Skeletal muscle cell (primary cell): ENCODE measurements at places on chromosomes 6 and 20.

DNA sequence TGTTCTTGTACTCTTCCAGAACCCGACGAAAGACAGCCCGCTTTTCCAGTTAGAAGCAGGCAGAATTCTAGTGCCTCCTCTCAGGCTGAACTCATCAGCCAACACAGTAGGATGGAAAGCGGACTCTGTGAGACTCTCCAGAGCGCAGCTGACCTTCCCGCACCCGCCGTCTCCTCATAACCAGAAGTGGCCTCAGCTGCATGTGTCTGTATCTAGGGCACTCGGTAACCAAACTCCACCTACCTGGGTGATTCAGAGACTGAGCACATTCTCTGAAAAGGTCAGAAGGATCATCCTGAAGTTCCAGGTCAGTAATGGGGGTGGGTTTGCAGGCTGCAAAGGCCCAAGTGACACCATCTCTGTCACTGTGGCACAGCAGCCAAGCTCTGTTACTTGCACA, 66.7 kb upstream of the NFATC2 start:
- no peak for DNase-seq

DNA sequence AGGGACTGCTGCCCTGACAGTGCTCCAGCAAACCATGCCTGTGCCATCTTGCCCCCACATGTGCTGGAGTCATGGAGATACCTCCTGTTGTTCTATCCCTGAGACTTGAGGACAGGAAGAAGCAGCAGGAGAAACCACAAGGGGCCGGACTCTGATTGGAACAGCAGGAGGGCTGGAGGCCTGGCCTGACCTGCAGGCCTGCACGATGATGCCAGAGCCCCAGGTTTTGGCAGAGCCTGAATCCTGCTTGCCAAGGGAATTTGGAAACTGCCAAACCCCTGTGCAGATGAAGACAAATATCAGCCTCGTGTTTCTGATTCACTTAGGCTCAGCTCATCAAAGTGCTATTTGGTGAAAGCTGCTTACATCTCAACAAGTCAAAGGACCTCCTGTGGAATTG, 177.6 kb downstream of the MAFB start:
- DNase-seq, result peak; percentile 45

GRCh38 chr6:150741633-150742200, 123.8 kb upstream of the MTHFD1L start:
- no peak for DNase-seq

DNA sequence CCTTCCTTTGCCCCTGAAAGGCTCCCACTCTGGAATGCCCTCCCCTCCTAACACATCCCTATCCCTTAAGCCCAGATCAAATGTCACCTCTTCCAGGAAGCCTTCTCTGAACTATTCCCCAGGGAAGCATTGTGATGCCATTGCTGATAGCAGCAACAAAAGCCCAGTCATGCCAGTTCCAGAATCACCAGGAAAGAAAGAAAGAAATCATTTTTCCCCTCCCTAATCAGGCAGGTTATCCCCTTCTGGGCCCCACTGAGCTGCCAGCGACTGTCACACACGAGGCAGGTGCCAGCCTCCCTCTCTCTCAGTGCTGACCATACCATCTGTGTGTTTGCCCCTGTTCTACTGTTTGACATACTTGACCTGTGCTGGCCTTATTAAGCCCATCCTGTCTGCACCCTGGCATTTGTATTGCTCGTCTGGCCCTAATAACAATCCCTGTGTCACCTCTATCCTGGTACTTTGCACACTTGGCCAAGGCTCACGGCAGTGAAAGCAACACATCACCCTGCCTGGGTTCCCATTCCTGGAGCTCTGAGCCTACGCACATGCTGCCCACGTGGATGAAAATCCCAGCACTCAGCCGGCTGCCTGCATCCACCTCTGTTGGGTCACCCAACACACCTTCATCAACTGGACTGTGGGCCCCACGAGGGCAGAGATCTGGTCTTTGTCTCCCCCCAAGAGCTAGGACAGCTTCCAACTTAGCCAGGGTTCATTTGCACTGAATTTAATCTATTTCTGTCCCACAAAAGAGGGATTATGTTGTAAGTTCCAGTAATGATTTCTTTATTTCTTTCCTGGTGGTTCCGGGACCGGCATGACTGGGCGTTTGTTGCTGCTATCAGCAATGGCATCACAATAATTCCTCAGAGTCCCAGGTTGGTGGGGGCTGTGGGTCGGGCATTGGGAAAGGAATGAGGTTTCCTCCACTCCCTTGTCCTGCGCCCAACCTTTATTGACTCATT, 5.3 kb upstream of the BPIFB1 start:
- DNase-seq, result no peak

- no peak for DNase-seq
These were observed 428.6 kb downstream of the HACE1 start for GRCh38 chr6:104431096-104431495.

DNA sequence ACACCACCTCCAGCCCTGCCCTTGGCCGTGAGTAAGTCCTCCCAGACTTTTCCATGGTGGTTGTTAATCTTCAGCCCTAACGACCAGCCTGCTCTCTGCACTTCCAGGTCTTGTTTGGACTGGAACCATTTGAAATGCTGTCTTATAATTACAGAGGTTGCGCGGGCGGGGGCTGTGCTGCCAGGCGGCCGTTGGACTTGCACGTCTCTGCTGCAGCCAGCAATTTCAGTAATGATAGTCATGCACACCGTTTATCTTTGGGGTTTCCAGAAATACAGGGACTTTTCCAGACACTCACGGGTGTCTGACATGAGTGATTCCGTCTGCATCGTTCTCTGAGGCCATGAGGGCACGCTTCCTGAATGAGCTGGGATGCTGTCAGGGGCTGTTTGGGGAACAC, 118.2 kb downstream of the BMP7 start:
- DNase-seq, result no peak

DNA sequence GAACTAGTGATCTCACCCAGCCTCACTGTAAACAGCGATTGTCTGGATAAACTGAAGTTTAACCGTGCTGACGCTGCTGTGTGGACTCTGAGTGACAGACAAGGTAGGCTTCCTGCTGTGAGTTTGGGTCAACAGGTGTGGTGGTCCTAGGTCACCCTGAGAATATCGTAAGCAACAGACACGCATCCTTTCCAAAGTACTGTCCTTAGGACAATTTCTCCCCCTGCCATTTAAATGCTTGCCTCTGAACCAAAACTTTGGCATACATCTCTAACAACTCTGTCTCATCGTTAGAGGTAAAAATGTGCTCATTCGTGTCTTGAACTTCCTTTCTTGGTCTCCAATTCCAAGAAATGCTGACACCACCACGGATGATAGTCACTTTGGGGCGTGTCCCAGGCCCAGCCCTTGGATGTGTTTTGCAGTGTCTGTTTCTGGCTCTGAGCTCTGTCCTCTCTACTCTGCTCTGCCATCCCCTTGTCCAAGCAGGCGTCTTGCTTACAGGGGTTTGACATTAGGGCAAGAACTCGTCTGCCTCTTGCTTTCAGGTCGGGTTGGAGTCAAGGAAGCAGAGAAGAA, 95.5 kb downstream of the EYA2 start:
- no peak for DNase-seq

GRCh38 chr6:47083586-47084047, 41.5 kb upstream of the ADGRF1 start:
- DNase-seq, result peak; percentile 77

DNA sequence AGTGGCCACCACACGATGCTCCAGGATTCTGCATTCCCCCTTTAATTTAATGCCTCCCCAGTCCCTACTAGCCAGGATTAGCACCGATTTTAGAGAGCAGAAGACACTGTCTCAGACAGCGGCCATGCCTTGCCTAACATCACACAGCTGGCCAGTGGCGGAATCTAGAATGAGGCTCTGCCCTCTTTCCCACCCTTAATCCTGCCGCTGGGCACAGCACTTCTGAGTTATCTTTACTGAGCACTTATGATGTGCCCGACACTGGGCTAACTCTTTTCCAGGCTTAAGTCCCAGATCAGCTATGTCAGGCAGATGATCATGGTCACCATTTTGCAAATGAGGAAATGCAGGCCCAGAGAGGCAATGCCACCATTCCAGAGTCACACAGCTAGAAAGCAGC, 5.6 kb upstream of the BPIFA2 start:
- DNase-seq, result no peak

- DNase-seq, result no peak
These were observed 30.9 kb downstream of the TMEM200A start for GRCh38 chr6:130396722-130397121.

- peak; percentile 84 for DNase-seq
These were observed 25.7 kb upstream of the TCFL5 start for GRCh38 chr20:62887152-62887859.

GRCh38 chr6:36821581-36822335, 17.5 kb downstream of the CPNE5 start:
- DNase-seq, result no peak

- DNase-seq, result no peak
These were observed 6.5 kb downstream of the RIPOR2 start for GRCh38 chr6:24929242-24929641.

DNA sequence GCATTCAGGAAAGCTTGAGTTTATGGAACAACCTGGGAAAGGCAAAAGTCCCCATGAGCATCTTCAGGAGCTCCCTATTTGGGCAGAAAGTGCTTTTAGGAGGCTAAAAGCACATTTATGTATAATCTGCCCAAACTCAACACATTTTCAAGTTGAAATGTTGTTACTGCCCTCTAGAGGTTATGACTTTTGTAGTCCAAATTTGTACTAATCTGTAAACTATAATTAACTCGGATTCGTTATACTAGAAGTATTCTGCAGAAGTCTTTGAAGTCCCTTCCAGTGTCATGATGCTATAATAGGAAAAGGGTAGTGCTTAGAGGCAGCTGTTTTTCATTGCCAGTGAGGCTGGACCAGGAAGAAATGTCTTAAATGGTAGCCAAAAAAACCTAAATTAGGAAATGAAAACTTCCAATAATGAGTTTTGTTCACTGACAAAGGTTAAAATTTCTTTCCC, 44.8 kb upstream of the EMILIN3 start:
- DNase-seq, result no peak

GRCh38 chr6:33744895-33745546, 1.7 kb downstream of the IP6K3 start:
- no peak for DNase-seq

- no peak for DNase-seq
These were observed 11.2 kb downstream of the CASS4 start for GRCh38 chr20:56423211-56423610.

DNA sequence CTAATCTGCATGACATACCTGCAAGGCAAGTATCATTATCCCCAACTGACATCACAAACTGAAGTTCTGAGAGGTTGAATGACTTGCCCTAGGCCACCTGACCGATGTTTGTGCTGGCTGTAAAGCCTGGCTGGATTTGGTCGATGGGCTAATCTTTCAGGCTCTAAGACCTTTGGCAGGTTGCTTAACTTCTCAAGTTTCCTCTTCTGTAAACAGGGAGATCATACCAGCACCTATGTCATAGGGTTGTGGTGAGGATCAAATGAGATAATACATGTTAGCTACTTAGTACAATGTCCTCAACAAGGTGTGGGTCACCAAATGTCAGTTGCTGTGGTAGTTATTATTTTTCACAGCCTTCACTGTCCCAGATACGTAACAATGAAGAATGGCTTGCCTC, 14.2 kb downstream of the ANKRD66 start:
- DNase-seq, result no peak

GRCh38 chr20:40866056-40866455, 162.6 kb upstream of the TOP1 start:
- DNase-seq, result no peak

GRCh38 chr6:27890445-27891319, 21.5 kb downstream of the OR2B2 start:
- DNase-seq, result peak; percentile 89

DNA sequence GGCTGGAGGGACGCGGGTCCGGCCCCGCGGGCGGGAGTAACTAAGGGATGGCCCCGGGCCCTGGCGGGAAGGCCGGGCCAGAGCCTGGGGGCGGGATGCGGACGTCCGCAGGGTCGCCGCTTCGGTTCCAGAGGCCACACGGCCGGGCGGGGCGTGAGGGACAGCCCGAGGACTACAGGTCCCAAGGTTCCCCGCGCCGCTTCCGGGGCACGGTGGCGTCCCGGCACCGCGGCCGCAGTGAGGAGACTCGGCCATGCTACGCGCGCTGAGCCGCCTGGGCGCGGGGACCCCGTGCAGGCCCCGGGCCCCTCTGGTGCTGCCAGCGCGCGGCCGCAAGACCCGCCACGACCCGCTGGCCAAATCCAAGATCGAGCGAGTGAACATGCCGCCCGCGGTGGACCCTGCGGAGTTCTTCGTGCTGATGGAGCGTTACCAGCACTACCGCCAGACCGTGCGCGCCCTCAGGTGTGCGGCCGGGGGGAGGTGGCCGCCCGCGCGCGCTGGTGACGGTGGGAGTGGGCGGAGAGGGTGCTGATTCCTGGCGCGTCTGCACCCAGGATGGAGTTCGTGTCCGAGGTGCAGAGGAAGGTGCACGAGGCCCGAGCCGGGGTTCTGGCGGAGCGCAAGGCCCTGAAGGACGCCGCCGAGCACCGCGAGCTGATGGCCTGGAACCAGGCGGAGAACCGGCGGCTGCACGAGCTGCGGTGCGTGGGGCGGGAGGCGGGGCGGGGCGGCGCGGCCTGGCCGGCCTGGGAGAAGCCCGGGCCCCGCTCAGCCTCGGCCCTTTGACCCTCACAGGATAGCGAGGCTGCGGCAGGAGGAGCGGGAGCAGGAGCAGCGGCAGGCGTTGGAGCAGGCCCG, at the start of gene MRPS26:
Gene MRPS26 (plus strand): TSS at position 237 of the 861 bp plus-strand sequence. CDS start 17 bp downstream, at position 254.
- DNase-seq, result peak; percentile 53

DNA sequence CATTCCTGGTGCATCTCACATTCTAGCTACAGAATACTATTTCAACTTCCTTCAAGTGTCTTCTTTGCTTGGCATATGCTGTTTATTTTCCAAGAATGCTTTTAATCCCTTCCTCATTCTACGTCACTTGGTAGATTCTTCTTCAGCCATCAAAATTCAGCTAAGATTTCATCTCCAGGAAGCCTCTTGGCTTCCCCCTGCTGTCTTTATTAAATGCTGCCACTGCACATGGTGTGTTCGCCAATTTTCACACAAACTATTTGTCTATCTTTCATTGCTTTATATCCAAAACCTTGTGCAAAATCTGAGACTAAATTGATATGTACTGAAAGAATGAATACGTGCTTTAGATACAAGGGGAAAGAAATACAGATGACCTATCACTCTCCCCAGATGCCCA, 253.0 kb downstream of the RFPL4B start:
- no peak for DNase-seq

GRCh38 chr6:8914700-8915099, 479.4 kb upstream of the SLC35B3 start:
- no peak for DNase-seq

- peak; percentile 60 for DNase-seq
These were observed 4.7 kb downstream of the CITED2 start for GRCh38 chr6:139369568-139370282.

GRCh38 chr6:91428296-91428695, 841.4 kb upstream of the MAP3K7 start:
- DNase-seq, result no peak

- DNase-seq, result no peak
These were observed 38.0 kb downstream of the GCLC start for GRCh38 chr6:53506872-53507271.

GRCh38 chr6:145015739-145016558, 719.4 kb downstream of the EPM2A start:
- DNase-seq, result peak; percentile 82

- no peak for DNase-seq
These were observed 106.5 kb downstream of the MAN1A1 start for GRCh38 chr6:119243037-119243436.
